Activated CD4-positive, CD25-positive, alpha-beta regulatory T cell (primary cell): ENCODE measurements at places on chromosomes 13 and 19.

DNA sequence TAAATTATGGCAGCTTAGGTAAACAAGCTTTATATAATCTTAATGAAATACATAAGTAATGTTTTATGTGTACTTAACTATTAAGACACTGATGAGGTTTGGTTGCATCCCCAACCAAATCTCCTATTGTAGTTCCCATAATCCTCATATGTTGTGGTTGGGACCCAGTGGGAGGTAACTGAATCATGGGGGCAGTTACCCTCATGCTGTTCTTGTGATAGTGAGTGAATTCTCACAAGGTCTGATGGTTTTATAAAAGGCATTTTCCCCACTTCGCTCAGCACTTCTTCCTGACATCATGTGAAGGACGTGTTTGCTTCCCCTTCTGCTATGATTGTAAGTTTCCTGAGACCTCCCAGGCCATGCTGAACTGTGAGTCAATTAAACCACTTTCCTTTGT is 212.7 kb downstream of the DIAPH3 start:
- DNase-seq, result no peak

- DNase-seq, result peak; percentile 14
These were observed 11.9 kb upstream of the ZNF57 start for GRCh38 chr19:2888731-2889224.

DNA sequence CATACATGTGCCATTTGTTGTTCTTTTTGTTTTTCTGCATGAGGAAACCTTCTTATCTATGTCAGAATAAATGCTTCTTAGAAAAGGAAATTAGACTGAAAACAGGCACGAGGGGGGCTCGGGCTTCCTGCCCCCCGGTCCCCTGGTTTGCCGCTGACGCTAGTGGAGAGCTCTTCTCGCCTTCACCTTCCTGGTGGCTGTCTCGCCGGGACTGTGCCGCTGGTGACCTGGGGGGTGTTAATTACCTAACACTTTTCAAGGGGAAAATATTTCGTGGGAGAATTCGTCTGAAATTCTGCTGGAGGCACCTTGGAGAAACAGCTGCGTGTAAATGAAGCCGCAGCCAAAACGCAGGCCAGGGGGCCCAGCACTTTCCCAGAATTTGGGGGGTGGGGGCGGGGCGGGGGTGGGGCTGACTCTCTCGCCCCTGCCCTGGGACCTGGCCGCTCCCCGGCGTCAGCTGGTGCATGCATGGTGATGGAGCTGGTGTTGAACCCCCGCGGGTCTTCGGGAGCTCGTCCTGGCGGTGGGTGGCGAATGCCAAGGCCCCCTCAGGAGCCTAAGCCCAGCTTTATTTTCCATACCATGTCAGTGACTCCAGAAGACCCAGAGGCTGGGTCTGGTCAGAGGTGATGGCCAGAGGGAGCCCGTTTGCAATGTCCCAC is 58.3 kb upstream of the MCF2L start:
- DNase-seq, result no peak

- DNase-seq, result no peak
These were observed 228.9 kb upstream of the IRS2 start for GRCh38 chr13:110015253-110015652.

DNA sequence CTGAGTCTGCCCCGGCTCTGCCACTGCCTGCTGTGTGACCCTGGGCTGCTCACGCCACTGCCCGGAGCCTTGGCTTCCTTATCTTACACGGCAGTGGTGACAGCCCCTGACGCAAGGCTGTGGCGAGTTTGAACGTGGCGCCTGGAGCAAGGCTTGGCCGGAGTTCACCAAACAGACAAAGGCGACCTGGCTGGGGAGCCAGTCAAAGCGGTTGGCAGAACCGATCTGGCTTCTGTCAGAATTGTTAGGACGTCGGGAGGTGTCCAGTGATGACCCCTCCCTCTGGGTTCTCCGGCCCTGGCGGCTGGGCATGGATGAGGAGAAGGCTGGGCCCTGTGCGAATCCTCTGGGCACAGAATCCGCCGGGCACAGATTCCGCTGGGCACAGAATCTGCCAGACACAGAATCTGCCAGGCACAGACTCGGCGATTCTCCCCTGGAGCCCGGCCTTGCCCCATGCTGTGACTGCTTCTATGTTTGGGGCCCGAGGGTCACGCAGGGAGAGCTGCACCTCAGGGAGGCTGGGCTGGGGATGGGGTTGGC is 11.7 kb upstream of the TMEM255B start:
- no peak for DNase-seq

DNA sequence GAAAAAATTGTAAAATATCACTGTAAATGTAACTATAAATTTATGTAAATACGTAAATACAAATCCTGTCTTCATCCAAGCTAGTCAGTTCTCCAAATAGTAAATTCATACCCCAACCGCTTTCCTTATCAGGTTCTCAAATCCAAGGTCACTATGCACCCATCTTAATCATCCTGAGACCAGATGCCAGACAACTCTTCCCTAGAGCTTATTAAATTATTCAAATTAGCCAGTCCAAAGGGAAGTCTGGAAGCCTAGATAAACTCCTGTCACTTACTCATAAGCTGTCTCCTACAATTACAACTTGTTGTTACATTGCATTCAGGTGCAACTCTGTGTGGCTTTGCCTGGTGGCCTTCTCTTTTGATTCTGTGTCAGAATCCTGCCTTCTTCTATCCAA is 836.1 kb upstream of the PCDH20 start:
- no peak for DNase-seq

DNA sequence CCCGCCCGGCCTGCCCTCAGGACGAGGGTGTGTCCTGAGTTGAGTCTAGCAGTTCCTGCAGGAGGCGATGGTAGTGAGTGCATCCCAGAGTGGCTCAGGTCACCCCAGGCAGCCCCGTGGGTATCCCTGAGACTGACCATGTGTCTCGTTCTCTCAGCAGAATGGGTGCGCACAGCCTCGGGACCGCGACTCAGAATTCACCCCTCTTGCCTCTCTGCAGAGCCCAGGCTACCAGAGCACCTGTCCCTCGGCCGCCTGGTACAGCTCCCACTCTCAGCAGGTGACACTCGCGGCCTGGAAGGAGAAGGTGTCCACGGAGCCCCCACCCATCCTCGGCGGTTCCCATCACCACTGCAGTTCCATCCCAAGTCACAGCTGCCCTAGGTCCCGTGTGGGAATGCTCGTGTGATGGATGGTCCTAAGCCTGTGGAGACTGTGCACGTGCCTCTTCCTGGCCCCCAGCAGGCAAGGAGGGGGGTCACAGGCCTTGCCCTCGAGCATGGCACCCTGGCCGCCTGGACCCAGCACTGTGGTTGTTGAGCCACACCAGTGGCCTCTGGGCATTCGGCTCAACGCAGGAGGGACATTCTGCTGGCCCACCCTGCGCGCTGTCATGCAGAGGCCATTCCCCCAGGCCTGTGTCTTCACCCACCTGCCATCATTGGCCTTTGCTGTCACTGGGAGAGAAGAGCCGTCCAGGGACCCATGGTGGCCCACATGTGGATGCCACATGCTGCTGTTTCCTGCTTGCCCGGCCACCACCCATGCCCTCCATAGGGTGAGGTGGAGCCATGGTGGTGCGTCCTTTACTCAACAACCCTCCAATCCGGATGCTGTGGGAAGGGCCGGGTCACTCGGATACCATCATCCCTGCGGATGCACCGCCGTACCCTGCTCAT is 87.1 kb upstream of the MCF2L start:
- no peak for DNase-seq
